ENCODE measurements at places on chromosomes 6 and 20.

DNA sequence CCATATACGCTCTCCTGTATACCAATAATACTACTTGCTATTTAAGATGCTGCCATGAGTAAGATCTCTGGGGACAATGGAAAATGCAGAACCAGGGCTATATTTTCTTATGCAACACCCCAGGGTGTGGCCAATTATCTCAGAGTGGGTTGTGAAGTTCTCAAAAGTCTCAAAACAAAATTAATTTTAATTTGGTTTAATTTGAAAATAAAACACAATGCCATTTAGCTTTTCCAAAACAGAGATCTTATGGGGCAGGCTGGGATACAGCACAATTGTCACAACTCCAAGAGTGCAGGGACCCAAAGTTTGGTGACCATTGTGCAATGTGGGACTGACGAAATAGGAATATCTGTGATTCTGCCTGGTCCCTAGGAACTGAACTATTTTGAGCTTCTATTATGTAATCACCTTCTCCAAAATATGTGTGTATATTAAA, 43.1 kb downstream of the MBOAT1 start:
- no peak for DNase-seq

- DNase-seq, result no peak
Observed at GRCh38 chr6:63114610-63115211, 96.6 kb upstream of the FKBP1C start.

- DNase-seq, result no peak
Observed at GRCh38 chr6:21942897-21943296, 349.3 kb downstream of the SOX4 start.

DNA sequence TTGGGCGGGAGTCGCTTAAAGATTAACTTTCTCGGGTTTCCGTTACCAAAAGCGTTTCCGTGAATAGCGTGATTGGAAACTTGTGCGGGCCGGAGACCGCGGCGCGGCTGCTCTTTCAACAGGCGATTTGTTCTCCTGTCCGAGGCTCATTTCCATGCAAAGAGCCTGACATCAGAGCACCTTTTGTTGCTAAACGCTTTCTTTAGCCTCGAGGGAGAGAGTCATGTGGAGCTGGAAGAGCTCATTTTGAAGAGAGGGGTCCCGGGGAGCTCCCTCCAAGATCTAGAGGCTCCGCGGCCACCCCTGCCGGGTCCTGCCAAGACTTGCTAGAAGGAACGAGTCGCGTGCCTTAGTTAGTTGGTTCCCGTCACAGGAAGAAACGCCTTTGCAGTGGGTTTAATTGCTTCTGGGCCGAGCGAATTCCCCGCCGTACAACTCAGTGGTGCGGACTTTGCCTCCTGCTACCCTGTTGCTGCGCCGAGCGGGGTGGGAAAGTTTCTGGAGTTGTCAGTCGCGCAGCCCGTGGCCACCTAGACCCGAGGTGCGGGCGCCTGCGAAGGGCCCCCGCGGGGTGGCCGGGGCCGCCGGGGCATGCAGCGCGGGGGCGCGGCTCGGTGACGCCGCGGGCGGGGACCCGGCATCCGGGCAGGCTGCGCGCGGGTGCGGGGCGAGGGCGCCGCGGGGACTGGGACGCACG, at the start of gene SASH1:
Gene SASH1, plus strand, starts transcription at position 489 of the 697 bp plus-strand sequence. CDS start 230 bp downstream, outside the sequence.
- no peak for DNase-seq

DNA sequence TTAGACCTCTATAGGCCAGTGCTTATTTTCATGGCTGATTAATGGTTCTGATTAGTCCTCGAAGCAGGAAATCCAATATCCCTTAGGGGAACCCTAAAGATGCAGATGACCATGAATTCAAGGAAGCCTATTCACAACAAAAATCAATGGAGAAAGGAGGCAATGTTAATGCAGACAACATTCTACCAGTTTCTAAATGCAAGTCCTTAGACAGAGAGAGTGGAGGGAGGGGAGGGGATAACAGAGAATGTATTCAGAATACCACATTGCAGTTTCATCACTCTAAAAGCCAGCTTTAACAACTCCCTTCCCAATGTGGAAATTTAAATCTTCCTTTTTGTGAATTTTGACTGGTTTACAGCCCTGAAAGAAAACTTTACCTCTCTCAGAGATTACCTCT, 87.1 kb upstream of the POU3F2 start:
- no peak for DNase-seq

DNA sequence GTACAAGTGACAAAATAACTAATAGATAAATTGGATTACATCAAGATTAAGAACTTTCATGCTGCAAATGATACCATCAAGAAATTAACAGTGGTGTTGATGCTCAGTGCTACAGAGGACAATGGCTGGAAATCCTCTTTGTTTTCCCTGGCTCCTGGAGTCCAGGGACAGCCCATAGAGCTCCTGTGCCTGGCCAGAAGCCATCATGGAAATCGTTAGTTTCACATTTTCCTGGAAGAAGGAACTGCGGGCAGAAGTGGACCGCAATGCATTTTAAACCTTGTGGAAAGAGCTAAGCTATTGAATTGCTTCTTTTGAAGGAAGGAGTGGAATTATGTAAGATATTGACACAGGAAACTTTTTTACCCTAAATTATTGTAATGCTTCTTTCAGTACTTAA, 276.0 kb downstream of the GJA1 start:
- no peak for DNase-seq

GRCh38 chr6:111522393-111523020, 39.5 kb upstream of the REV3L start:
- no peak for DNase-seq

DNA sequence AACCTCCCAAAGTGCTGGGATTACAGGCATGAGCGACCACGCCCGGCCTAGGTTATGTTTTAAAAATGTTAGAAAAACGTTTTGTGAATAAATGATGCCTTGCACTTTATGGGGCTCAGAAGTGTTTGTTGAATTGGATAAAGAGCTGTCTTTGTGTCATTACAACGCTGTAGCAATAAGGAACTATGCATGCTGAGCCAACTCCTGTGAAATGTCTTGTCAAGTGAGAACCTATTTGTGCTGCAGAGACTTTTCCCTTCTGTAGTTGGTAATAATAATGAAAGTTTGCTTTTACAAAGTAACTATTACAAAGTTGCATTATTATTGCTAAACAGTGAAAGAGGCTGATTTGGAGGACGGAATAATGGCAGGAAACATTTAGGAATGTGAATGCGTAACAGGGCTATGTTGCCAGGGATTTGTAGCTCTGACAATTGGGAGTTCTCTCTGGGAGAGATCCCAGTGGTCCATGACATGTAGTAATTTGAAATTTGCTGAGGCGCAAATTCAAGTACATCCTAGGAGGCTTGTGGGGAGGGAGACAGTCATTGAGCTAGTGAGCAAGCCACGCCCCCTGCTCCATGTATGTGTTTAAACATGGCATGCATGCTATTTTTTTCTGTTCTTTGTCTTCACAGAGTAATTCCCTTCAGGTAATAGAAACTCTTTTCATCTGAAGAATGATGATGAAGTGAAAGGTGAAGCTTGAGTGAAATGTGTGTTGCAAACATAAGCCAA, 16.8 kb upstream of the BICRAL start:
- no peak for DNase-seq

DNA sequence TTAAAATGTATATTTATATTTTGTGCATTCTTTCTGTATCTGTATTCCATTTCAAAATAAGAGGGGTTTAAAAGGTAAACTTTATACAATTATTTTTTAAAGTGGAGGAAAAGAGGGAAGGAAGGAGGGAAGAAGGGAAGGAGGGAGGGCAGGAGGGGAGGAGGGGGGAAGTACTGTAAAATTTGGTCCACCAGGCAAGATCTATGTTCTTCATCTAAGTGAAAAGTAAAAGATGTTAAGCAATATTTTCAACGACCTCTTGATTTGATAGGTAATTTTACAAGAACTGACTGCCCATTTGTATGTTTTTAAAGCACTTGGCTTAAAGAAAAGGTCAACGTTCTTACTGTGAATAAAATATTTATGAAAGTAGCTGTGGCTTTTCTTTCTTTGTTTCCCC, 29.8 kb upstream of the PCSK2 start:
- DNase-seq, result no peak

DNA sequence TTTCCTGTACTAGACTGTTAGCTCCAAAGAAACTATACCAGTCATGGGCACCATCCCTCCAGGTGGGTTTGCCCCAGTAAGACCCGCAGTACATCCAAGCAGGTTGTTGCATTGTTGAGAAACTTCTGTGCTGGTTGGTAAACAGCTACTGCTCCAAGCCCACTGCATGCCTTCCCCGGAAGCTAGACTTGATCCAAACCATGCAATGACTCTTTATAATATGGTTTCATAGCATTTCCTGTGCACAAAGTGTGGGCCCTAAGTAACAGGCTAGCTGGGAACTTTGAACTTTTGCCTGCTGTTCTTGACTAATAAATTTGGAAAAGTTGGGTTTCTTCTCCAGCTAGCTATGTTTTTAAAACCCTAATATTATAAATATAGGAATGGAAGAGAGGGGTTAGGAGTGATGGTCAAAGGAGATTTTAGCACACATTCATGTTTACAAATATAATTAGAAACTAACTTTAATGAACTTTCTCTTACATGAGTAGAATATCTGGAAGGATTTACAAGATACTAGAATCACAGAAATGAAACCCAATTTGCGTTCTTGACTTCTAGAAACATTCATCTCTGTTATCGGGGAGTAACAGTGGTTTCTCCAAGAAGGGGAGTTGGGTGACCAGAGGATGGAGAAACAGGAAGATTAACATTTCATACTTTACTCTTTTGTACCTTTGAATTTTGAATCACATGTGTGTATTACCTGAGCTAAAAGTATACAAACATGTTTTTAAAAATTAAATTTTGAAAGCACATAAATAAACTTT, 51.7 kb downstream of the GFOD1 start:
- no peak for DNase-seq

GRCh38 chr6:44333273-44333919, 9.1 kb upstream of the SPATS1 start:
- DNase-seq, result no peak

DNA sequence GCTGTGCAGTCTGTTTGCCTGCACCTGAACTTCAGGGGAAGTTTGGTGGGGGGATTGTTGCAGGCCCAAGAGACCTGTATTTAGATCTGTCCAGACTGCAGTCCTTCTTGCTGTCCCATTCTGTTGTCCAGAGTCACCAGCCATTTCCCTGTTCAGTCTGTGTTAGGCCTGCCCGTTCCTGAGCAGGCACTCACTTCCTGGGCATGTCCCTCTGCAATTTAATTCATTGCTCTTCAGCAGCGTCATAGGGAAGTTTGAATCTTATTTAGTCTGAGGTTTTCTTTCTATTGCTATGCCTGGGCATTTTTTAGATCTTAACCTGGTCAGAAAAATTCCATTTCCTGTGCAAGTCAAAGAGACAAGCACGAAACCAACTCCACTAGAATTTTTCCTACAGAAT, 190.2 kb downstream of the DTNBP1 start:
- DNase-seq, result no peak

GRCh38 chr6:132967871-132968270, 153.5 kb downstream of the RPS12 start:
- no peak for DNase-seq

GRCh38 chr20:16321291-16321690, 252.0 kb downstream of the KIF16B start:
- no peak for DNase-seq

GRCh38 chr6:87250019-87250418, 72.4 kb upstream of the SMIM8 start:
- no peak for DNase-seq

GRCh38 chr6:9057937-9058336, 622.6 kb upstream of the SLC35B3 start:
- DNase-seq, result no peak

GRCh38 chr6:15546591-15546990, 116.2 kb downstream of the DTNBP1 start:
- no peak for DNase-seq

DNA sequence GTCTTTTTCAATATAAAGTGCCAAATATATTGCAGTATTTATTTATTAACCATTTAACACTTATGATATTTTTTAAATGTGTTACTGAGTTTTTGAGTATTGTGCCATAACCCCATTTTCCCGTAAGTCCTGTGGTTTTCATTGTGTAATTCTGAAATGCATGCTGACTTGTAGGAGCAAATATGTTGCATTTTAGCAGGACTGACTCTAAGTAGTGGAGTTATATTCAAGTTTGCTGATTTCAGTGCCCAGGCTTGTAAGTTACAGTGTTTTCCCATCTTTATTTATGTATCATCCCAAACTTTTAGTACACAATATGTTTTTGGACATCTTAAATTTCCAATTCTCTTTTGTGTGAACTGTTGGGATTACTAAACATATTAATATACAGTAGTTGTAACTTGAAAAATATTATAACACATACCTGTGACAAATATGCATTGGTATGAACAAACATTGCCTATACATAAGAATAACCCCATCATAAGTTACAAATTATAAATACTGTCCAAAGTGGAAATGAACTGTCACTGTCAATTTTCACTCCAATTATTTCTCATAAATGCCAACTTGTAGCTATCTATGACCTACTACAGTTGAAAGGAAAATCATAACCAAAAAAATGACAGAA, 179.3 kb upstream of the RUNX2 start:
- no peak for DNase-seq

DNA sequence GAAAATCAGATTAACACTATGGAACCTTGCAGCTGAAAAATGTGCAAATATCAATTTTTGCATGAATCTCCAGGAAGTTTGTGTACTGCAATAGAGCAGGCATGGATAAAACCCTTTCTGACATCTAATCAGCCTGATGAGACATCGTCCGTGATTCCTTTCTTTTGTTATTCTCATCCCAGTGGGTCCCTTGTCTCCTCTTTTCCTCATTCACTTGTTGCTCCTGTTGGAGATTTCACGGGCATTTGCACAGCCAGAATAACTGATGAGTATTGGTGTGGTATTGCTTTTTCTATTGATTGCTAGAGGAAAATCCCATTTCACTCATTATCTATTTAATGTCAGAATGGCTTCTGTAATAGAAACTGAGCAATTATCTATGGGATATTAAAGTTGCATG, 39.9 kb downstream of the SCGN start:
- no peak for DNase-seq

DNA sequence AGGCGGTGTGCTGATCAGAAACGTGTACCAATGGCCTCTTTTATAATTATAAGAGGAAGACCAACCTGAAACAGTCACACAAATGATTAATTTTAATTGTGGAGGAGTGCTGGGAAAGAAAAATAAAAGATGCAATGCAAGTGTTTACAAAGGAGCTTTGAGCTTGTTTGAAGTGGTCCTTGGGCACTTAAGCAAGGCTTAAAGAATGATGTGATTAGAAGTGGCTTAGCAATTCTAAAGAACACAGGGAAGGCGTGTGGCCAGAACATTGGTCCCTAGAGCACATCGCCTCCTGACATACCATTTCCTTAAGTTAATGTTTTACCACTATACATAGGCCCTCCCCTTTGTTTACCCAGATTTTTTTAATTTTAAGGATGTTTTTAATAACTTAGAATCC, 26.1 kb downstream of the PTPN1 start:
- no peak for DNase-seq

- DNase-seq, result no peak
Observed at GRCh38 chr6:154352898-154353585, 3.6 kb downstream of the IPCEF1 start.

GRCh38 chr6:161003336-161003735, 11.8 kb downstream of the MAP3K4 start:
- no peak for DNase-seq

- DNase-seq, result no peak
Observed at GRCh38 chr6:99195986-99196655, 153.4 kb downstream of the FAXC start.

Measured in effector CD8-positive, alpha-beta T cell (primary cell).